ENCODE measurements at places on chromosomes 5 and 9.

- DNase-seq: no peak
These were observed 16.3 kb upstream of the SPINK4 start for GRCh38 chr9:33223696-33224095.

GRCh38 chr9:5466766-5467165 is 16.4 kb downstream of the CD274 start:
- no peak for DNase-seq

DNA sequence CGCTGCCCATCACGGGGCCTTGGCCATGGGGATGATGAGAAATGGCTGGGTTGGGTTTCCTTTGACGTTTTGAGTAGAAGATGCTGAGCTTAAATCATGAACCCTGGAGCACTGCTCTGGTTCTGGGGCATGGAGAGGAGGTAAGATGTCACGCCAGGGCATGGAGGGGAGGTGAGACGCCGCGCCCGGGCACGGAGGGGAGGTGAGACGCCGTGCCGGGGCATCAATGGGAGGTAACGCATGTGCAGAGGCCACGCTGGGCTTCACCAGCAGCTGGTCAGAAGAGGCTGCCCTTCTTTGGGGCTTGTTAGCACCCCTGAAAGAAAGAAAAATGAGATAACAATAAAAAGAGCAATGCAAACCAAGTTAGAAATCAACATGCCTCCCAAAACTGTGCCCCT is 322.5 kb upstream of the IRX4 start:
- DNase-seq: no peak

GRCh38 chr5:33482335-33482734 is 41.6 kb downstream of the TARS1 start:
- DNase-seq: peak; percentile 25

DNA sequence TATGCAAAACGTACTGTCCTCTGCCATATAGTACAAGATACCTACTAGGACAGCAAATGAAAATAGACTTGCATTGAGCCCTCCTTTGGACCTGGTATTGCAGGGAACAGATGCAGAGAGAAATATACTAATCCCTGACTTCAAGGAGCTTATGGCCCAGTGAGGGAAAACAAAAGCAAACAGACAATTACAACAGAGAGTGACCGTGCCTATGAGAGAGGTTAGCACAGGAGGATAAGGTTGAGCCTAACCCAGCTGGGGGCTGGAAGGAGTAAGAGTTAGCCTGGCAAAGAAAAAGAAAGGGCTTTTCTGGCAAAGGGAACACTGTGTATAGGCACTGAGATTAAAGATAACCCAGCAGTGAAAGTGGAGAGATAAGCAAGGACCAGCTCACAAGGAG is 5.5 kb downstream of the CDC26 start:
- no peak for DNase-seq

DNA sequence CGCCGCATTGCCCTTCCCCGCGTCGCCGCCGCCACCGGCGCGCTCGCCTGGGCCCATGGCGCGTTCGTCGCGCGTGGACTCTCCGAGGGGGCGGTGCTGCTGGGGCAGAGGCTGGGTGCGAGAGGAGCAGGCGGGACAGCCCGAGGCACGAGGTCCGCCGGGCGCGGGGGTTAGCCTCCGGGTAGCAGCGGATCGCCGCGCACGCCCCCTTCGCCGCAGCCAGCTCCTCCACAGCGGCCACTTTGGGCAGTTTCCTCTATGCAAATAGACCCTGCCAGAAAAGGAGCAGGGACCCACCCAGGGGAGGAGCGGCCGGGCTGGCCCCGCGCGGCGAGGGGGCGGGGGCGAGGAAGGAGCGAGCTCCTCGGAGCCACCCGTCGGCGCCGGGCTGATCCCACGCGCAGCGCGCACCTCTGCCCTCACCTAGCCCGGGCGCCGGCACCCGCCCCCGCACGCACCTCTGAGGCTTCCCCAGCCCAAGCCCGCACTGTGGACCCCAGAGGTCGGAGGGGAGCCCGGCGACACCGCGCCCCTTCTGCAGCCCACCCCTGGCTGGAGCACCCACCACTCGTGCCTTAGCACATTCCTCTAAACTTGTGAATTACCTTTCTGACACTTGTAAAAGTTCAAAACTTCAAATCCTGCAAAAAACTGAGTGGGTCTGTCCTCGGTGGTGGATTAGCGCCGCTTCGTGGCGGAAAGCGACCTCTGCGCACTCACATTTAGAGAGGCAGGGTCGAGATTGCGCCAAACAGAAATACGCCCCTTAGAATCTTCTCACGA is at the start of gene COL23A1:
COL23A1 (minus strand) TSS at position 253 of the 783 bp plus-strand sequence.
- no peak for DNase-seq

DNA sequence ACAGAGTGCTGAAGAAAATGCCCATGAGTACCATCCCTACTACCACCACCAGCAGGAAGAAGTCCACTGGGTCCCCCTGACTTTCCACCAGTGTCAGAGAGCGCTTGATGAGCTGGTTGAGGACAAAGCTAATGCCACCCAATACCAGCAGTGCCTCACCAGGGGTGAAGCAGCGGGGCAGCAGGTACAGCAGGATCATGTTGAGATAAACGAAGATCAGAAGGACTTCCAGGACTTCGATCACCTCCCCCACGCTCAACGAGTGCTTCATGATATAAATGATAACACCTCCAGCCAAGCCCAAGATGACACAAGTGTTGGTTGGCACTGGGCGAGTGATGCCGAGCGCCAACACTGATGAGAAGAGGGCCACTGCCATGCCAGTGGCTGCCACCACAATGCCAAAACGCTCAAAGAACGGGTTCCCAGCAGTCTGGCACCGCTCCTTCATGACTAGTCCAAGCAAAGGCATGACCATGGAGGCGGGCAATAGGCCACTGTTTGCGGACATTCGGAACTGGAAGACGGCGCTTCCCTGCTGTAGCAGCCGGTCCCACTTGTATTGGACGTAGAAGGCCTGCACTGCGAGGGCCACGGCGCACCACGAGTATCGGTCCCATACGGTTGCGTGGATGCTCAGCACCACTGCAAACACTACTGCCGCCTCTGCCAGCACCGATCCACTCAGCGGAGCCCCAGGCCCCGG is 679 bp downstream of the DOLK start:
- no peak for DNase-seq

- no peak for DNase-seq
These were observed 914.7 kb downstream of the MAT2B start for GRCh38 chr5:164420161-164420560.

DNA sequence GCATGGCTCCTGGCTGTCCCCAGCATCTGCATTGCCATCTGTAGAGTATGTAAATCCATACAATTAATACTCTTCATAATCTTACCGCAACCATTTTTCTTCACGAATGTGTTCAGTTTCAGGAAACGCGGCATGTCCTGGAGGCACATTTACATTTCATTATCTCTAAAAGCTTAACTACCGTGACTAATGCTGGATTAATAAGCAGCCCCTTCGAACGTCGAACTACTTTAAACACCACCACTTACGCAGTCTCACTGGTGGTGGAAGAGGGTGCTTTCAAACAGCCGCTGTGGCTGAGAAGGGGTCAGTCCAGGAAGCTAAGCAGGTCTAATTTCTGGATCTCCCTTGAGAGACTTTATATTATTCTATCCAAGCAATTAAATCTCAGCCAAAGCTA is 85.6 kb downstream of the C5orf15 start:
- DNase-seq: no peak

- no peak for DNase-seq
These were observed 80.6 kb upstream of the SHB start for GRCh38 chr9:38149647-38150046.

GRCh38 chr9:129174724-129175514 is 3.1 kb downstream of the IER5L start:
- no peak for DNase-seq

DNA sequence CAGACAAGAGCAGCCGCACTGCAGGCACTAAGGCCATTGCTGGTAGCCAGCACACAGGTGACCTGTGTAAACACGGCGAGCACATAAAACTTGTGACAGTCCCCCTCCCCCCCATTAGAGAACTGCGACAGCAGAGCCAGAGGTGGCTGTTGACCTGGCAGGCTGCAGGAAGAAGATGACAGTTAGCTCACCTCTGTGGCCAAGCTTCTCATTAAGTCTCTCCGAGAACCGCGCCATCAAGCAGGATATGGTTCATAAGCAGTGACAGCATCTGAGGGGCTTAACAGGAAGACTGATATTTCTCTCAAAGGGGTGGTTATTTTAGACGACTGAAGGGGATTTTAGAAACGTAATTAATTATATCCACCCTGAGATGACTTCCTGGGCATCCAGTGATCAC is 5.2 kb downstream of the SURF4 start:
- DNase-seq: no peak

- no peak for DNase-seq
These were observed 3.7 kb downstream of the SIL1 start for GRCh38 chr5:139194486-139194885.

- DNase-seq: no peak
These were observed 84.2 kb downstream of the ZNF608 start for GRCh38 chr5:124662181-124662781.

DNA sequence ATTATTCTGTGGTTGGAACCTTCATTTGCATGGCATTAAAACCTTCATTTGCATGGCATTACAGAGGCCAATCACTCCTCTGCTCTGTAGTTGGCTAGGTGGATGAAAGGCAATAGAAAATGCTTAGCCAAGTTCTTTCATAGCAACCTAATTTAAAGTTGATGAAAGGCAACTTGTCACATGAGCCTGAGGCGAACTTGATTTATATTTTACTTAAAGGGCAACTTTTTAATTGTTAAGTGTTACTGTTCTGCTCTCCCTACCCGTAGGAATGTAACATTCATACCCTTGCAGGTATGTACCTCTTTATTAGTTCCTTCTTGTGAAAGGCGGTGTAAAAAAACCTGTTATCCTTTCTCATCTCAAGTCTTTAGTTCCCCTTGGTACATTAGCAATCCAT is 7.9 kb upstream of the ERMP1 start:
- no peak for DNase-seq
